Fibroblast of the aortic adventitia (primary cell): ENCODE measurements at places on chromosomes 4 and X. TPM values are rescaled to one million over a fixed set of nuclear protein-coding genes. Genes with fewer than 3 reads are reported as not detected.

PABPC1L2A gene
- total RNA-seq: not detected in 2 replicates

SHROOM3 gene
- total RNA-seq: 1.6 and 18.0 TPM in 2 replicates

FGB gene
- total RNA-seq: not detected in 2 replicates

PPP4R3C gene
- total RNA-seq: not detected in 2 replicates
